Lower lobe of right lung (tissue), 2 donors: ENCODE measurements at places on chromosomes 5 and 9.

GRCh38 chr9:120392245-120392644 lies 187.7 kb downstream of the CDK5RAP2 start:
- no peak overlapping the region for H3K4me3 ChIP-seq
- H3K27me3 ChIP-seq: no peaks in the 10 kb centered on the region
- H3K27ac ChIP-seq: no peak overlapping the region
- no peaks in the 10 kb centered on the region for H3K4me1 ChIP-seq
- peaks cover 94% of the 10 kb centered on the region for H3K36me3 ChIP-seq

DNA sequence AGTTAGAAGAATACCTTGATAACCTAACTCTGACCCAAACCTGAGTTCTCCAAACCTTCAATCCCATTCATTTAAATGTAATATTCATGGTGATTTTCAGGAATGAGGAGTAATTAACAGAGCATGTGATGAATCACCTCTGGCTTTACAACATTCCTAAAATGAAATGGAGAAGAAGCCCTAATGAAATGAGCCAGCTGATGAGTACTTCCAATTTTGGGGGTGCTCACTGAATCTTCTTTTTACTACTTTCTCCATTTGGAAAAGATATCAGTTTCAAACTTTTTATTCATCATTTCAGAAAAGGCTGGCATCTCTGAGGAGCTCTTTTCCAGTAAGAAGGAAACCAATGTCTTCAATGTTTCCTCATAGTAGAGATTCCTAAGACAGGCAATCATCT lies 2.9 kb upstream of the SPINK5 start:
- no peaks in the 10 kb centered on the region for H3K4me1 ChIP-seq
- H3K36me3 ChIP-seq: no peaks in the 10 kb centered on the region
- no peak for DNase-seq
- no peak overlapping the region for H3K4me3 ChIP-seq

DNA sequence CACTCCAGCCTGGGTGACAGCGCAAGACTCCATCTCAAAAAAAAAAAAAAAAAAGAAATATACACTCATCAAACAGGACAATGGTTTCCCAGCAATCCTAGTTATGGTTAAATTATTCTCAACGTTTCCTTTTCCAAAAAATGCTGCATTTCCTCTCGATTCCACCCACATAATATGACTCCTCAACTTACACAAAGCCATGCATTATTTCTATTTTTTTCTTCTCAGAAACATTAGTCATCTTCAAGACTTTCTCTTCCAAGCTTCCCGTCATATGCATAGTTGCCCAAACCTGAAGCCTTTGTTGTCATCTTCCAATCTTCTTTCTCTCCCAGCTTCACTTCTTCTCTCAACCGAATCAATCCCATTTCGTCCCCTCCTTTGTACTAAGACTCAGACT lies 61.4 kb upstream of the RANBP6 start:
- H3K36me3 ChIP-seq: no peaks in the 10 kb centered on the region
- H3K27me3 ChIP-seq: no peaks in the 10 kb centered on the region
- no peaks in the 10 kb centered on the region for H3K4me1 ChIP-seq
- no peak overlapping the region for H3K27ac ChIP-seq
- no peak for DNase-seq
- no peak overlapping the region for H3K4me3 ChIP-seq

DNA sequence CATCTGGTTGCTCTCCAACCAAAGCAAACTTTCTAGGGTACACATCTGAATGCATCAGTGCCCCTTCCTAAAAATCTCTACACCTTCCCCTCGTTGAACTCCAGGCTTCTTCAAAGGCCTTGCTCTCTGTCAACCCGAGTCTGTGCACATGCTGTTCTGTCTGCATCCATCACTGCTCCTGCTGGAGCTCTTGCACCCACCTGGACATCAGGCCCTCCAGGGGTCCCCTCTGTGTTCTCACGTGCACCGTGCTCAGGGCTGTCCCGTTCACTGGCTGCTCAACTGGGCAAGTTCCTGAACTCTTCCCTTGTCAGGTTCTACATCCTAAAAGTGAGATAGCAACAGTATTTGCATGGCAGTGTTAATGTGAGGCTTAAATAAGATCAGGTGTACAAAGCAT lies 62.7 kb upstream of the ANGPTL2 start:
- H3K36me3 ChIP-seq: no peaks in the 10 kb centered on the region
- no peak overlapping the region for H3K27ac ChIP-seq
- H3K27me3 ChIP-seq: no peaks in the 10 kb centered on the region
- no peak for DNase-seq

DNA sequence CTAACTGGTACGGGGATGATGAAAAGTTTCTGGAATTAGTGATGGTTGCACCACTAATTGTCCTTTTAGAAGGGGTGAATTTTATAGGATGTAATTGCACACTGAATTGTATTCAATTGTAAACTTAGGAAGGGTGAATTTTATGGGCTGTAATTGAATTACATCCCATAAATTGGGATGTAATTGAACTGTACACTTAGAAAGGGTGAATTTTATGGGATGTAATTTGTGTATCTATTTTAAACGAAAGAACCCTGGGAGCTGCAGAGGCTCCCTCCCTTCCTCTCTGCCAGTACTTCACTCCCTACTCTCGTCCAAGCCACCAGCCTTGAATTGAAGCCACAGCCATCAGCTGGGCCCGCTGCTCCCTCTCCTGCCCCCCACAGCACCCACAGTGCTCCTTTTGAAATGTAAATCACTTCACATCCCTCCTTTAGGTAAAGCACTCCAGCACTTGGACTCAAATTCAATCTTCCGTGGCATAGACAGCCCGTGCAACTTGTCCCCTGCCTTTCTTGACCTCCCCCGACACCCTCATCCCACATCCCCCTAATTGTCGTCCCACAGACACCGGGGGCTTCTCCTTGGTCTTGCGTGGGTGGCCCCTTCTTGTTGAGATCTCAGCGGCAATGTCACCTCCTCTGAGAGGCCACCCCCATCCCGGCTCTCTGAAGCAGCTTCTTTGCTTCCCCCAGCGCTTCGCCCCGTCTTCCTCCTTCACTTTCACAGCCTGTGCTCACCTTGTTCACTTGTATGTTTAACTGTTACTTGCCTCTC lies 84.2 kb upstream of the HRH2 start:
- H3K27ac ChIP-seq: no peak overlapping the region
- H3K36me3 ChIP-seq: no peaks in the 10 kb centered on the region
- no peaks in the 10 kb centered on the region for H3K4me1 ChIP-seq
- no peak overlapping the region for H3K4me3 ChIP-seq
- DNase-seq: no peak

DNA sequence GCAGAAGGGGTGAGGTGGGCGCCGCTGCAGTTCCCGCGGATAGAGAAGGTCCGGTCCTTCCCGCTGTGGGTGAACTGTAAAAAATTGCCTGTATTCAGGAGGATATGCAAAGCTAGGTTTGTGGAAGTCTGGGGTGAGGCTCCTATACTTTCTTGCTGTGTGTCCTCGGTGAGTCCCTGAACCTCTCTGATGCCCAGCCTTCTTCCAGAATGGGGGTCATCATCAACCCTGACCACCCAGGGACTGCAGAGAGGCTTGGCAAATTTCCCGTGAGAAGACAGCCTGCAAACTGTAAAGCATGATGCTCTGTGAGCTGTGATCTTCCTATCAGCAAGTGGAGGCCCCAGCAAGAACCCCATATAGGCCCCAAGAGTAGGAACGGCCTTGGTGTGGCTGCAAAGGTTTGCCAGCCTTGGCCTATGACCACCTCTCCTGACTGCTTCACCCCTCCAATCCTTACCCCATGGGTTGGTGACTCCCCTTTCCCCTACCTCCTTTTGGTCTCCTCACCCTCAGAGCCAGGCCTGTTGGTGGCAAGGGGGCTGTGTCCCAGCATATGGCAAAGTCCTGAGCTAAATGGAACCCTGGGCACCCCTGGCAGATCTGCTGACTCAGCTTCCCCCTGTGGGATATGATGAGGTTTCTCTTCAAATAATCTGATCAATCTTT lies 760 bp downstream of the ALDH1B1 start:
- DNase-seq: no peak
- peaks cover 15% of the 10 kb centered on the region for H3K36me3 ChIP-seq
- H3K27ac ChIP-seq: peak overlapping the region; percentile 63
- peak overlapping the region; percentile 84 for H3K4me3 ChIP-seq
- H3K27me3 ChIP-seq: no peaks in the 10 kb centered on the region
- H3K4me1 ChIP-seq: peaks cover 10% of the 10 kb centered on the region

DNA sequence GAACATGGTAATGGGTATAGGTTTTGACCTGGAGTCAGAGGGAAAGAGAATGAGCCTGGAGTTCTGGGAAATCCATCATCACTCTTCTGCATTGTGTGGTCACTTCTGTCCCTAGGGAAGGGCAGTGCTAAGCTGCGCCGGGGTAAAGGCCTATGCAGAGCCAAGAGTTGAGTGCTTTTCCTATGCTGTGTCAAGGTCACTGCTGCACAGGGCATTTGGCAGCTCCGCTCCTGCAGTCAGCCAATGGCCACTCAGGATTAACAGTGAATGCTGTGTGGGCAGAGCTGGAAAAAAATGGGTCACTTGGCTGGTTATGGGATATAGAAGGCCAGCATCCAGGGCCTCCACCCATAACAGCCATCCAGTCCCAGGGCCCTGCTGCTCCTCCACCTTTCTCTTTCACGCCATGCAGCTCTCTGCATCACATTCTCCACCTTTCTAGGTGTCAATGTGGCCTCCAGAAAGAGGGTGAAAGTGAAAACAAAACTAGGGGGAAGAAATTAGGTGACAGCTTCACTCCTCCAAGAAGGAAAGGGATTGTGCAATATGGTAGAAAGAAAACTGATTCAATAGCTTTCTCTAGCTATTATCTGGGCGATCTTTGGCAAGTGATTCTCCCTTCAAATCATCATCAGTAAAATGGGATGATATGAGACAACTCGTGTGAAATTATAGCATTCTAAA lies 279.3 kb upstream of the ANKRD55 start:
- H3K4me1 ChIP-seq: no peaks in the 10 kb centered on the region
- H3K27me3 ChIP-seq: no peaks in the 10 kb centered on the region
- no peak overlapping the region for H3K27ac ChIP-seq
- H3K36me3 ChIP-seq: no peaks in the 10 kb centered on the region
- H3K4me3 ChIP-seq: no peak overlapping the region

- no peak for DNase-seq
- no peaks in the 10 kb centered on the region for H3K27me3 ChIP-seq
- no peaks in the 10 kb centered on the region for H3K4me1 ChIP-seq
- no peaks in the 10 kb centered on the region for H3K36me3 ChIP-seq
- H3K4me3 ChIP-seq: no peak overlapping the region
Measured at GRCh38 chr5:35672995-35673394, 55.3 kb downstream of the SPEF2 start.

- no peak overlapping the region for H3K27ac ChIP-seq
- H3K36me3 ChIP-seq: no peaks in the 10 kb centered on the region
- peaks cover 17% of the 10 kb centered on the region for H3K4me1 ChIP-seq
Measured at GRCh38 chr9:98870782-98871557, 63.5 kb downstream of the GALNT12 start.

DNA sequence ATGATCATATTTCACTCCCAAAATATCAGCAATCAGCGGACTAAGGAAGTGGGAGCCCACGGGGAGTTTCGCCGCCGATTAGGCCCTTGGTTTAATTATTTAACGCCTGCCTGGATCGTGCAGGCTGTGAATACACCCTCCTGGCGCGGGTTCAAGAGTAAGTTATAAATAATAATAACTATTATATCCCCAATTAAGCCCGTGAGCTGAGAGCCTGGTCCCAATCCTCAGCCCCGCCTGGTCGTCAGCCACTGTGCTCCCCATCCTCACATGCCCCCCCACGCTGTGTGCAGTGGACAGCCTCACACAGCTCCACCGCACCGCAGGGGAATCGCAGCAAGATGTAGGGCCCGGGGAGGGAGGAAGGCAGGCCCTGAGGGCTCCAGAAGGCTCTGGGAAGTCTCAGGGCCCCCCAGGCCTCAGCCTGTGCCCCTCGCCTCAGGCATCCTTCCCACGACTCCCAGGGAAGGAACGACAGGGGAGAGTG lies 10.8 kb upstream of the PRRX2 start:
- no peak for DNase-seq
- H3K27ac ChIP-seq: no peak overlapping the region
- H3K4me3 ChIP-seq: no peak overlapping the region
- no peaks in the 10 kb centered on the region for H3K36me3 ChIP-seq
- H3K27me3 ChIP-seq: no peaks in the 10 kb centered on the region
- no peaks in the 10 kb centered on the region for H3K4me1 ChIP-seq

DNA sequence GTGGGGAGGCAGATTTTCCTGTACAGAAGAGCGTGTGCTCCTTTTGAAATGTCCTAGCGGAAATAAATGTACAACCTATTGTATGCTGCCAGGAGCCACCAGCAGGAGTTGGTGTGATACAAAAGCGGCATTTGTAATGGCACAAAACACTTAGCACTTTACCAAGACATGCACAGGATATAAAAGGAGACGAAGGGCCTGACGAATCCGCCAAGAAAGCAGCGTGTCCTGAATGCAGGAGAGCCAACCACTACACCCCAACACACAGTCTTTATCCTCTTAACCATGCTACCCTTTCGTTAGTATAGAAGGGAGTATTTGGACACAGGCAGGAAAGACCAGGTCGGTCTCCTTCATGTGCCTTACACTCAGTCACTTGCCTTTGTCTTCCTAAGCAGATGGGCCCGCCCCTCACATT lies 218.1 kb downstream of the TRIM32 start:
- no peaks in the 10 kb centered on the region for H3K27me3 ChIP-seq
- no peak overlapping the region for H3K4me3 ChIP-seq
- no peak overlapping the region for H3K27ac ChIP-seq

DNA sequence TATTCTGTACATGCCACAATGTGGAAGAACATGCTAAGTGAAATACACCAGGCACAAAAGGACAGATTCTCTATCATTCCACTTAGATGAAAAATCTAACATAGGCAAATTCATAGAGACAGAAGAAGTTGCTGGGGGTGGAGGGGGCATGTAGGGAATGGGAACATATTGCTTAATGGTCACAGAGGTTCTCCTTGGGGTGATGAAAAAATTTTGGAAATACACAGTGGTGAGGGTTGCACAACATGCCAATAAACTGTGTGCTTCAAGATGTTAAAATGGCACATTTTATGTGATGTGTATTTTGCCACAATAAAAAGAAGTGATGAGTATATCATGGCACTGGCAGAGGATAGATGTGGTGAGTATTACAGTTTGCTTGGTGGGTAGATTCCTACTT lies 111.9 kb downstream of the SUSD1 start:
- H3K27ac ChIP-seq: no peak overlapping the region
- H3K4me3 ChIP-seq: no peak overlapping the region
- H3K36me3 ChIP-seq: no peaks in the 10 kb centered on the region
- no peak for DNase-seq

DNA sequence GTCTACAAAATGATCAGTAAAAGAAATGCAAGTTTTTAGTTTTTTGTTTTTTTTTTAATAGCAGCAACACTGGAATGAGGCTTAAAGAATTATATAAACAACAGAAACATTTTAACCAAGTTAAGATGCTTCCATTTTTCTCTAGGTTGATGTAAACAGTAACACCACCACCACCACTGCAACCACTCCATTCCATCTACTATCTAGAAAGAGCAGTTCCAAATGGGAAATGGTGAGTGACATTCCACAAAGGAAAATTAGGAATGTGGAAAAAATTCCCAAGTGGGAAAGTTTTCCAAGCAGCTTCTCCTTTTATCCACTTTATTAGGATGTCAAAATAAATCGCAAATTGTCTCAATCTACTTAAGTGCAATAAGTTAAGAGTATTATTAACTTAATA lies 32.6 kb downstream of the SLC38A9 start:
- H3K4me3 ChIP-seq: no peak overlapping the region
- H3K36me3 ChIP-seq: no peaks in the 10 kb centered on the region
- no peak overlapping the region for H3K27ac ChIP-seq
- H3K27me3 ChIP-seq: no peaks in the 10 kb centered on the region
- DNase-seq: no peak
